Fibroblast of skin of scalp (primary cell): ENCODE measurements at places on chromosomes 6 and 20.

- DNase-seq = no peak
Measured at GRCh38 chr6:168152980-168153379, 74.0 kb upstream of the FRMD1 start.

- DNase-seq = no peak
Measured at GRCh38 chr6:116676021-116676420, 5.0 kb upstream of the KPNA5 start.

GRCh38 chr6:137519629-137520176 is 25.5 kb upstream of the OLIG3 start:
- DNase-seq = no peak

DNA sequence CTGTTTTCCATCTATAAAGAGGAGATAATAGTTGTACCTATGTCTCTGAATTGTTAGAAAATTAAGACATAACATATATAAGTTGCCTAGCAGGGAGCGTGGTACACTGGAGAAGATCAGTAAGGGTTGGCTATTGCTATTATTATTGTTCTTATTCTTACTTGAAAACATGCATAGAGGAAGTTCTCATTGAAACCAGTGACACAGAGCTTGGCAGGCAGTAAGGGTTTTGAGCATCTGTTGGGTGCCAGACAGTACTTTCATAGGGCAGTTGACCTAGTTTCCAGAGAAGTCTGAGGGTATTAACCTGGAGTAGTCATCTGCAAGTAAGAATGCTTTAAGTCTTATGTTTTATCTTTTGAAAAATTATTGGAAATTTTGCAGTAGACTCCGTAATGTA is 13.3 kb upstream of the SGK1 start:
- no peak for DNase-seq

GRCh38 chr6:155158030-155158843 is 105.6 kb upstream of the CLDN20 start:
- peak; percentile 73 for DNase-seq

DNA sequence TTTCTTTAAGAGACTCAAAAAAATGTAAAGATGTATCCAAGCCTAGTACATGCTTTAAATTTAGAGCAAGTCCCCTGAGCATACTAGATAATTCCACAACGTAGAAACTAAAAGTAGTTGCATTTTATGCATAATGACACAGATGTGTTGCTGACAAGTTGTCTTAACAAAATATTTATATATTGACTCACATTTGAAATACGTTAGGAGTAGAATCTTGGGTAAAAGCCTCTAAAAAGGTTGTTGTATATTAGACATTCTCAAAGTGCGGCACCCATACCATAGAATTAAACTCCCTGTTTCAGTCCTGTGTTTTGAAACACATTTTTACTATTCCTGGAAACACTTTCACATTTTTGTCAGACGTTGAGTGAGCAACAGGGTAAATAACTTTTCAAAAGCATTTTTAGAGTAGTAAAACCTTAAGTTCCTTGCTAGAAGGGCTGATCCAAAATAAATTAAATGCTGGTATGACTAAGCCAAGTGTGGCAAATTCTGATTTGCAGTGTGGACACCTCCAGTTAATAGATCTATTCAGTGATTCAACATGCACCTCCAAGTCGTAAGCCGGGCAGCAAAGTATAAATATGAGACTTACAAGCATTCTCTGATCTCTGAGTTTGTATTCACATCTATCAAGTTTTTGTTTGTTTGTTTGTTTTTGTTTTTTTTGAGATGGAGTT is 97.5 kb downstream of the GMDS start:
- DNase-seq = peak; percentile 89
